Foreskin fibroblast (primary cell): ENCODE measurements at places on chromosomes 11 and 22.

DNA sequence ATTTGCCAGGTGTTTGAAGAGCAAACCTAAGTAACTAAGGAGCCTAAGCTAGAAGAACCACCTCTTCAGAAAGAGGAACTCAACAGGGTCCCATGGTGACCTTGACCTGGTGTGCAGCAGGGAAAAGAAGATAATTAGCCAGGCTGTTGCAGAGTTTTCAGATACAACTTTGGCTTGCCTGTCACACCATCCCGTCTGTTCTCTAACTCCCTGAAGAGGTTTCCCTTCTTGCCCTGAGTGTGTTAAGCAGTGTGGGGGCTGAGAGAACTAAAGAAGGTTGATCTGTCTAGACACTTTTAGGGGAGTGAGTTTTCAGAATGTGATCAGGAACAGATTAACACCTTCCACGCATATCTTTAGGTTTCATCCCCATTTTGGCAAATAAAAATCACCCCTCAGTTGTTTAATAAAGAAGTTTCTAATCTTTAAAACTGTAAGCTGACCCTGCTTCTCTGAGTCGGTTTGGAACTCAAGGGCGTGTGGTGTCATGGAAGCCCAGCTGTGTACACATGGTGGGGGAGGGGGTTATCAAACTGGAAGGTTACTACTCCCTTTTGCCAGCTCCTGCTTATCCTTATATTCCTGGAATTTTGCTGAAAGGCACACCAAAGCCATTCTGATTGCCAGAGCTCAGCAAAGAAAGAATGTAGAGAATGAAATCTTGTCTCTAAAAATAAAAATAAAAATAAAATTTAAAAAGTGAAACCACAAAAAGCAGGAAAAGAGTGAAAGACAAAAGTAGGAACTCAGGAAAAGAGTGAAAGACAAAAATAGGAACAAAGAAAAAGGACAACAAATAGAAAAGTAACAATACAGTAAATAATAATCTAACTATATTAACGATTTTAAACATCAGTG, 70.2 kb downstream of the DBX1 start:
- no peak for DNase-seq

DNA sequence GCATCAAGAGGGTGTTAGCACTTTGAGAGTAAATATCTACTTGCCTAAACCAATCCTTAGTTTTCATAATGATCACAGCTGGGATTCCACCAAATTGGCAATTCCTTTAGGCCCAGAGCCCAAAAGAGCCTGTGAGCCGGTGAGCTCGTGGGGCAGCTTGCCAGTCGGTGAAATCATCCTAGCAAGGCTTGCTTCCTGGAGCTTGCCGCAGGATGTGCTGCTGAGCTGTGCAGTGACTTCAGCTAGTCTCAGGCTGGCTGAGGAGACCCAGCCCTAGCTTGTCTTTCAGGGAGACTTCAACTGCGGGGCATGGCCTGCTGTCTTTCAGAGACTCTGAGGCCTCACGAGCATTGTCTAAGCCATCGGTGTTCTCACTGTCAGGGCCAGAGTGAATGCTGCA, 73.6 kb upstream of the SUSD2 start:
- DNase-seq: peak; percentile 94

DNA sequence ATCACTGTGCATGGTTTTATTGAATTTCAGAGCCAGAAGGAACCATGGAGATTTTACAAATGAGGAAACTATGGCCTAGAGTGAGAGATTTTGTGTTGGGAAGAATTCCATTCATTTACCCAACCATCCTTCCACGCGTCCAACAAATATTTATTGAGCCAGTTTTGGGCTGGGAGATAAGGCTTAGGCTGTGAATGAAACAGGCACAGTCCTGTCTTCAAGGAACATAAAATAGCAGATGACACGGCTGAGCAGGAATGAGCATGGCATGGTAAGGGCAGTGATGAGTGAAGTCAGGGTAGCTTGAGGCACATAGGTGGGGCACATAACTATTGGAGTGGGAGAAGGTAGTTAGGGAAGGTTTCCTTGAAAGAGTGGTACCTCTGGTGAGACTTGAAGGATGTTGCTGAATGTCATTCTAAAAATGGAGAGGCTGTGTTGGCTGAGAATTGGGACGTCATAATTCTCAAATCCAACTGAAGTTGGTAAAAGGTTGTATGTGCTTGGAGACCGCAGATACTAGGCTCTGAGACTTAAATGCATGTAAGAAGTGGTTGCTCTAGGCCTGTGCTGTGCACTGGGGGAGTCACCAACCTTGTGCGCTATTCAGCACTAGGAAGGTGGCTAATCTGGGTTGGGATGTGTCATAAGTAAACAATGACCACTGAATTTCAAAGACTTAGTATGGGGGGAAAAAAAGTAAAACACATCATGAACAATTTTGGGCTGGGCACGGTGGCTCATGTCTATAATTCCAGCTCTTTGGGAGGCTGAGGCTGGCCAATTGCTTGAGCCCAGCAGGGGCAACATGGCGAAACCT, 51.9 kb downstream of the TEAD1 start:
- peak; percentile 44 for DNase-seq

- no peak for DNase-seq
Measured at GRCh38 chr11:78094250-78094649, 14.6 kb upstream of the NDUFC2 start.

DNA sequence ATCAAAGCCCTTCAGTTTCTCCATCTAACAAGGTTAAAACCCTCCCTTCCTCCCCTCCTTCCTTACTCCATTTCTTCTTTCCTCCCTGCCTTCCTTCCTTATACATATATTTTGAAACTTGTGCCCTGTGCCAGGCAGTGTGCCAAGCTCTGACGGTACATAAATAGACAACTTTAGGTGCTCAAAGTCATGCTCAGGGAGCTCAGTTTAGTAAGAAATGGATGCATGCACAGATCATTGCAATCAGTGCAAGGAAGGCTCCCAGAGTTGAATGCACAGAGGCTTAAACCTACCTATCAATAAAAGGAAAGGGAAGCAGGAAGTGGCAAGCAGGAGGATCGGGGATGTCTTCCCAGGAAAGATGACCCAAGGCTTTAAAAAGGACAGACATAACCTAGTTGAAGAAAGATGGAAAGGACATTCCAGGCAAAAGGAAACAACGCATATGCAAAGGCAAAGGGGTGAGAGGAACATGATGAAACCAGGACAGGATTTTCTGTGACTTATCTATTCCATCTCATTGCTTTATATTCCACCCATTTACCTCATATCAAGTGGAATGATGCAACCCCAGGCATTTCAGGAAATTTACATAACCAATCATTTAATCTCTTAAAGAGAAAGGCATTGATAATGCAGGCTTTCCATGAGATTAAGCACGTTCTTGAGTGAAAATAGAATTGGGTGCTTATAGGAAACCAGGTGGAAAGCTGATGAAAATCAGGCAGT, 13.2 kb downstream of the FZD4 start:
- DNase-seq: peak; percentile 45

DNA sequence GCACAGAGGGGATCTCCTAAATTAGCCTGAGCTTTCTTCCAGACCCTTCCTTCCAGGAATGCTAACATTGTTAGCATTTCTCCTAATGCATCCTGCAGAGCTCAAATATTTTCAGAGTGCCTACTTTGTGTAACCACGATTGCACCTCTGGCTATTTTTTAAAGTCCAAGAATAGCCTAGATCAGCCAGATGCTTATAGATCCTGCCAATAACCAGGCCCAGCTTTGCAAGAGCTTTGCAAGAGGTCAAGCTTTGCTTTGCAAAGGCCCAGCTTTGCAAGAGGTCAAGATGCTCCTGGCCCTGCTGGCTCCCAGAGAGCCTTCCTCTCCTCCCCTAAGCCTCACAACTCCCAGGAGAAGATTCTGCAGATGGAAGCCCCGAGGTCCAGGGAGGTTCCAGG, 491.9 kb downstream of the MN1 start:
- DNase-seq: no peak

DNA sequence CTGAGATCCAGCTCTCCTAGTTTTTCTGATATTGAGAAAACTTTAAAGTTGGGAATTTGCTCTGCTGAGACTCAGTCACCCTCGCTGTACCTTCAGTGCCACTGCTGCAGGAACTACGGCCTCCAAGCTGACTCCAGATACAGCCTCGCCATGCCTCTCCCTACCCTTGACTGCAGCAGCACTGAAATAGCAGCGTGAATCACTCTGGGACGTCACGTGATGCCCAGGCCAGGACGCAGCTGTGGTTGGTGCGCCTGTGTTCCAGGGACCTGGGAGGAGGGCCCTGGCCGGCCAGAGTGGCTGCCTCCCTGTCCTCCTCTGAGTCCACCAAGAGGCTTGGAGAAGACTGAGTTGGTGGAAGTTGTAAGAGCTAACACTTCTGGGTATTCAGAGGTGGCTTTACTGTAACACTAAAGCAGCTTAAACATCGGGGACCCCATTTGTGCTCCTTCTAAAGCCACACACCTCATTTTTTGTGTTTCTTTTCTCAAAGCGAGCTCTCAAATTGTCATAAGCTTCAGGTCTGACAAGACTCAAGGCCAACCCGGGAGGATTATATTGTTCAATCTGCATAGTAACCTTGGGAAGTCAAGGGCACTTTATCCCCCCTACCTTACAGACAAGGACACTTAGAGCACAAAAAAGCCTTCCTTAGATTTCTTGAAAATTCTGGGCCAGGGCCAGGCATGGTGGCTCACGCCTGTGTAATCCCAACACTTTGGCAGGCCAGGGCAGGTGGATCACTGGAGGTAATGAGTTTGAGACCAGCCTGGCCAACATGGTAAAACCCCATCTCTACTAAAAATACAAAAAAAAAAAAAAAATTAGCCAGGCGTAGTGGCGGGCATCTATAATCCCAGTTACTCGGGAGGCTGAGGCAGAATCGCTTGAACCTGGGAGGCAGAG, 4.2 kb upstream of the STIP1 start:
- DNase-seq: peak; percentile 92

DNA sequence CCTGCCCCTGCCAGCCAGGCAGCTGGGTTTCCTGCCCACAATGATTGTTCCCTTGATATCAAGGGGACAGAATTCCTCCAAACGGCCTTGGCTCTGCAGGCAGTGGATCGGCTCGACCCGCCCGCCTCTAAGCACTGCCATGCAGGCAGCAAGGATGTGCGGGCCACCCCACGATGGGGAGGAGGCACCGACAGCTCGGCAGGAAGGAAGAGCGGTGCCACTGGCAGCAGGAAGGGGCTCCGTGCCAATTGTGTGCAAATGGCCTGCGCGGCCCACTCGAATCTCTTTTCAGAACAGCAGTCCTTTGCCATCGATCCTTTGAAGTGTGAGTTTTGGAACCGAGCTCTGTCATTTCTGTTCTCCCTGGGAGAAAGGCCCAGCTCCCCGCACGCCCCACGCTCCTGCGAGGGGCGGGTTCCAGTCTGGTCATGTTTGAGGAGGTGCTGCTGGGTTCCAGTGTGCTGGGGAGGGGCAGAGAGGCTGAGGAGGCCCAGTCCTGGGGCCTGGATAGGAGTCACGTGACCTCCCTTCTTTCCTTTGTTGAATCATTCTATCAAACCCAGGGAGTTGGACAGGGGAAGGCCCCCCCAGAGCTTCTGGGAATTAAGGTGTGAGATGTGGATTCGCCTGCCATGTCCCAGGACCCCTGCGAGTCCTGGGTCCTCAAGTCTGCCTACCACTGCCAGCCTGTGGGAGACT, 406.0 kb downstream of the CTTN start:
- no peak for DNase-seq

DNA sequence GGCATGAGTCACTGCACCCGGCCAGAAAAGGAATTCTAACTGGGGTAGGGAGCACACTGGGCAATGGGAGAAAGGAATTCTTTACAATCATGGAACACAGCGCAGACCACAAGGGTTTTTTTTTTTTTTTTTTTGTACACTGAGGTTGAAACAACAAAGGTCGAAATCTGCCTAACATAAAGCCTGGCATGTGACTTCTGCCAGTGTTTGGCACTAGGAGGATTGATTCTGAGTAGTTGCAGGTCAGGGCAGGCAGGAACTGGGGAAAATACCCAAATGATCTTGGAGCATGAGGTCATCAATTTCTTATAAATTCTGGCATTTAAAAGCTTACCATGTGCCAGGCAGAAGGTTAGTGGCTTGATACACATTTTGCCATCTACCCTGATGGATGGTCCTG, 202.0 kb upstream of the SNX19 start:
- DNase-seq: no peak

DNA sequence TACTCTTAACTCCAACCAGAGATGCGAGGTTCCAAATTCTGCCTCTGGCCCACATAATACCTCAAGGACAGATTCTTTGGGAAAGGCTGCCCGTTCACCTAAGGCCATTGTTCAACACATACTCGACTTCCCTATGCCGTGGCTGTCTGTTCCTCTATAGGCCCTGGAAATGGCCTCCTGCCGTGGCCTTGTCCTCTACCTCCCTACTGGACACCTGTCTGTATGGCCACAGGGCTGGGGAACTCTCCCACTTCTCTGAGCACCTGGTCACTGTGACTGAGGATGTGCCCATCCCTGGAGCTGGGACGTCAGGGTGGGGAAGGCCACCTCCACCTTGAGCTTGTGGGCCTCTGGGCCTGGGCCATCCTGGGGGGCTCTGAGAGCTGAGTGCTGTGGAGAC, 340.5 kb upstream of the B3GAT1 start:
- DNase-seq: no peak

- peak; percentile 54 for DNase-seq
Measured at GRCh38 chr11:75560644-75561043, 1.4 kb upstream of the SERPINH1 start.

- DNase-seq: no peak
Measured at GRCh38 chr22:48523091-48523490, 1304.6 kb downstream of the BRD1 start.

DNA sequence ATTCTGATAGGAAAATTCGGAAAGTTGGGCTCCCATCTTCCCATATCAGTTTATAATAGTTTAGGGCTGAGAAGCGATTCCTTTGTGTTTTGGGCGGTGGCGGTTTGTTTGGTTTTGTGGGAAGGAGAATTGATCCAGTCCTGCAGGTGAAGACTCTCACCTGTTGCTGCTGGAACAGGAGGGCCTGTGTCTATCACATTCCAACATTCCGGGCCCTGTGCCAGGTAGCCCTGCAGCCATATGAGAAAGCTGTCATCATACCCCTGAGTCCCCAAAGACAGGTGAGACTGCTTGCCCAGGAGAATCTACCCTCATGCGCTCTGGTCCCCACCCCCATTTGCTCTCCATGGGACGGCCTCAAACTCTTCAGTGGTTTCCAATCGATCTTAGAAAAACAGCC, 62.1 kb downstream of the TRAF6 start:
- DNase-seq: no peak

DNA sequence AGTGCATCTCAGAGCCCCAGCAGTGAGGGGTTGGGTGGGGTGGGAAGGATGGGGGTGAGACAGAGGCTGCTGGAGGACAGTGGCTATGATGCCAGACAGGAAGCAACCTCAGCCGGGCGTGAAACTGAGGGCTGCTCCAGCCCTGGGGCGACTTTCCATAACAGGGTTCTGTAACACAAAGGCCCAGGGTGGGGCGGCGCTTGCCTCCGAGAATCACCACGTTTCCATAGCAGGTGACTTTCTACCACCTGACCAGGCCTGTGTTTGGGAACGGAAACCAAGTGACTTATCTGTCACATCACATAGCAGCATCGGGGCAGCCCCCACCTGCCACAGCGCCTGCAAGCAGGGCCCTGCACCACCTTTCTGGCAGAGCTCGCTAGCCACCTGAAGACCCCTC, 85.8 kb downstream of the TRMU start:
- no peak for DNase-seq

- DNase-seq: no peak
Measured at GRCh38 chr11:126165757-126166156, 45.7 kb downstream of the RPUSD4 start.
